ENCODE measurements at places on chromosomes 2 and 18.

DNA sequence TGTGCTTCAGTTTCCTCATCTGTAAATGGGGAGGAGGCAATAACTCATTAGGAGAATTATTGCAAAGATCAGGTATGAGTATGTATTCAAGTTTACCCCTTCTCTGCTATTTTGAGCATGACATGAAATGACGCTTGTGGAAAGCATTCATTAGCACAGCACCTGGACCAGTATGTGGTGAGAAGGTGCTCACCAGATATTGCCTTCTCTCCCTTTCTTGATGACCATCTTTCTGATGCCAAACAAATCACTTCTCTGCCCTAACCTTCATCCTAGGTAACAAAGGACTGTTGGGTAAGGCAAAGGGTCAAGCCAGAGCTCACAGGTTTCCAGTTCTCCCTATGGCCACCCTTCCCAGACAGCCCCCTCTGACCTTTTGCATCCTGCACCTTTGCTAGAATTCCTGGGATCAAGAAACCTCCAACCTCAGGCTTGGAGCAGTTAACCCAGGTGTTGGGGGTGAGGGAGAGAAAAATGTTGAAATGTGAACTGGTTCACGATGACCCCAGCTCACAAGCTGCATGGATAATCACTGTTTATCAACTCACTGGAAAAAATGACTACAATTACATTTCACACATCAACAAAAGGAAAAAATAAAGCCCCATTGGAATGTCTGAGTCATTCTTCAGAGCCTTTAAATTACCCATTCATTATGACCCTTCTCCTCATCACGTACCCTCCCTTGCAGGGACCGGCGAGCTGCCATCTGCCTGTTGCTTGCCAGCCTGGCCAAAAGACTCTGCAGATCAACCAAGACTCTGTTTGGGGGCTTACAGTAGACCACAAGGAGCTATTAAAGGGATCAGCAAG lies 41.6 kb downstream of the LBH start:
- DNase-seq, result no peak

GRCh38 chr2:56068746-56069145 lies 115.0 kb upstream of the CCDC85A start:
- no peak for DNase-seq

DNA sequence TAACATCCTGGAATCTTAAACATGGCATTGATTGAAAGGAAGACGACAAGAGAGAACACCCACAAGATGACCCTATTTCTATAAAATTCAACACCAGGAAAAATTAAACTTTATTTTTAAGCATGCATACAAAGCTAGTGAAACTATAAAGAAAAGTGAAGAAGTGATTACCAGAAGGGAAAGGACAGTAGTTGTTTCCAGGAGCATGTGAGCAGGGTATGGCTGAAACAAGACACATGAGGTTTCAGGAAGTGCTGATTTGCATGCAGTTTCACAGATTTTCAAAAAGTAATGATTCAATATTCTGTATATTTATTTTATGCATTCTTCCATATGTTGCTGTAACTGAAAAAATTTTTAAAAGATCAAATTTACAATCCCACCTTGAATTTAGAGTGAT lies 24.6 kb upstream of the DAW1 start:
- no peak for DNase-seq

DNA sequence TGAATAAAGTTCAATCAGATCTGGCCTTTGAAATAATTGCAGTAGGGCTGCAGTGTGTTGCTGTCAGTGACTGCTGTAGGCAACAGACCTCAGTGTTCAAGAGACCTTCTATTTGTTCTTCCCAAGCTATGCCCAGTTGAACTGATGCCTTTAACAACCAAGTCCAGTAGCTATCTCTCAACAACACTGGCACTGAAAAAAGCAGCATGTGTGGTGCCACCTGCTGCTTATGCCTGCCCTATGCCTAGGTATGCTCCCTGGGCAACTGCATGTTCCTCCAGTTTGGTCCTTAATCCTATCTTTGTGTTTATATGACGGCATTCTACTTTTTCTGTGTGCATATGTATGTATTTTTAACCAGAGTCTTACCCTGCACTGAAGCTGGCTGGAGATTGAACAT lies 523.9 kb upstream of the MEX3C start:
- no peak for DNase-seq

GRCh38 chr2:873651-874580 lies 76.7 kb upstream of the SNTG2 start:
- no peak for DNase-seq

Data from hematopoietic multipotent progenitor cell treated with erythropoietin and hydrocortisone succinate and interleukin-3 and kit ligand, for 15 days (in vitro differentiated cells).